ENCODE measurements at places on chromosomes 4 and X.

DNA sequence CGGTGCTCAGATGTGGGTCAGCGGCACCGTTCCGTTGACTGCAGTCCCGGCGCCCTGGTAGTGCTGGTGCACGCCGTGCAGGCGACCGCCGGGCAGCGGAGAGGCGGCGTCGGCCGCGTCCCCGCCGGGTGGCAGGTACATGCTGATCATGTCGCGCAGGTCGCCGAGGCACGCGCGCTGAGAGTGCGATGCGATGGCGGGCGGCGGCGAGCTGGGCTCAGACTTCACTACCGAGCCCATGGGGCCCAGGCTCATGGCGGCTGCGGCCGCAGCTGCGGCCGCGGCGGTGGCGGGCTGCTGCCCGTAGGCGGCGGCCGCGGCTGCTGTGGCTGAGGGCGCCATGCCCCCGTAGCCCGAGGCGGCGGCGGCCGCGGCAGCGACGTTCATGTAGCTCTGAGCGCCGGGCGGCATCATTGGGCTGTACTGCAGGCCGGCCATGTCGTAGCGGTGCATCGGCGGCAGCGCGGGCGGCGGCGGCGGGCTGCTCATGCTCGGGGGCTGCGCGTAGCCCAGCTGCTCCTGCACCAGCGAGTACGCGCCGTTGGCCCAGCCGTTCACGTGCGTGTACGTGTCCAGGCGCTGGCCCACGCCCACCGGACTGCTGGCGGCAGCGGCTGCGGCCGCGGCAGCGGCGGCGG lies 1.0 kb downstream of the SOX3 start:
- no peak for DNase-seq

DNA sequence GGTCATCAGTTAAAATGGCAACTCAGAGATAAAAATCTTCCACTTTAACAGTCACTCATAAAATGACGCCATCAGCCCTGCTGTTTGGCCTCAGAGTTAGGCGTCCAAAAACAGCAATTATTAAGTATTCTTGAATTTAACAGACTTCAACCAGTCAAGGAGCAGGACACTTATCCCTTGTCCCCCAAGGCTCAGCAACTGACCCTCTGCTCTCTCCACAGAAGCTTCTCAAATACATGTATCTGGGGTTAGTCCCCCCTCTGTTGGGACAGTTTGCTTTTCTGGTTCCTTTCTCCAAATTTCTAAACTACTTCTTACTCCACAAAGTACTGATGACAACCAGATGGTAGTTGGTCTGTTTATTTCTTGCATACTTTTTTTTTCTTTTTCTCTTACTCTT lies 54.4 kb downstream of the SOD3 start:
- DNase-seq = no peak

GRCh38 chr4:83581411-83582288 lies 45.7 kb downstream of the GPAT3 start:
- no peak for DNase-seq

DNA sequence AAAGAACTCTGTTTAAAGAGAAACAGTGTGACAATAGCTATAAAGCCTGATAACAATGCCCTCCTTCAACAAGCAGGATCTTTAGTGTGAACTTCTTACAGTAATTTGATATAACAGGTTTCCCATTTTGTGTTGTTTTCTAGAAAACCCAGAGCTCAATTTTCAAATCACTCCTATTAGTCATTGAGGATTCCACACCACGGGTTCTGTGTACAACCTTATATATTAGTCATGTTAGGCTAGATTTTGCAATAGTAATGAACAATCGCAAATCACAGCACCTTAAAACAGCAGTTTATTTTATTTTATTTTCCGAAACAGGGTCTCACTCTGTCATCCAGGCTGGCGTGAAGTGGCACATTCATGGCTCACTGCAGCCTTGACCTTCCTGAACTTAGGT lies 1020.9 kb upstream of the INTU start:
- peak; percentile 30 for DNase-seq

DNA sequence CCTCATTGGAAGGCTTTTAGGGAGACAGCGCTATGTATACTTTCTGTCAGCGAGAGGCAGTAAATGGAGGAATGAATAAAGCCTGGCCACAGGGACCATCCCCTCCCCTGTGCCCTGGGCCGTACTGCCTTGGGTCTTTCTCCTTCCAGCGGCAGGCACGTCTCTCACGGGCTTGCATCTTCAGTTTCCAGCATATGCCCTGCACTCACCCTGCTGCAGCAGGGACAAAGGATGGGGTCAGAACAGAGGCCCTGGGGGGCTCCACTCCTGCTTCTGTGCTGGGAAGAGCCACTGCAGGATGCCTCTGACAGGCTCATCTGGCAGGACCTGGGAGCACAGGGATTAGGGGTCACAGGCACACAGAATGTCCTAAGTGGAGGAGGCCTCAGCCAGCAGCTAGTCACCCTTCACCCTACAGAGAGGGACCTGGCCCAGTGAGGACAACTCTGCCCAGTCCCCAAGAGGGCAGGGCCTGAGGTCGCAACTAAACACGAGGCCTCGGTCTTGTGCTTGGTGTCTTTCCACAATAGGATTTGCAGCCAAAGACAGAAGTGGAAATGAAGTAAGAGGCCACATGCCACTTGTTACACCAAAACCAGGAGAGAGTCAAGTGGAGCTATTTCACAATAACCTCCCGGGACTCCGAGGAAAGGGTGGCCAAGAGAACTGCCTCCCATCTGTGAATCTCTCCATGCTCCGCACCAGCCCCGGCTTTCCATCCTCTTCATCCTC lies 150.8 kb downstream of the AFAP1 start:
- no peak for DNase-seq

DNA sequence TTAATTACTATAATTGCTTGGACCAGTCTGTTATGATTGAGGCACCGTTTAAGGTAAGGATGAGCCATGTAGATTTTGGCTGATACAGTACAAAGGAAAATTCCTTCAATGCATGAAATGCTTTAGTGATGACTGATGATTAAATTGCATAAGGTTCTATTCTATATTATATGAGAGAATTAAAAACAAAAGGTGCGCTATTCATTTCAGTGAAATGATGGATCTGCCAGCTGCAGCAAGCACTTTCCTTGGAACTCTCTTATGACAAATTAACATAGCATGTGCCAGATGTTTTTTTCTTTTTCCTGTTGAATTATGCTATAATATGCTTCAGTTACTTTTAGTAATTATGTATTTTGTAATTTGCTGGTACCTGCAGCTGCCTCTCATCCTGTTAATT lies 98.5 kb downstream of the JADE1 start:
- no peak for DNase-seq

DNA sequence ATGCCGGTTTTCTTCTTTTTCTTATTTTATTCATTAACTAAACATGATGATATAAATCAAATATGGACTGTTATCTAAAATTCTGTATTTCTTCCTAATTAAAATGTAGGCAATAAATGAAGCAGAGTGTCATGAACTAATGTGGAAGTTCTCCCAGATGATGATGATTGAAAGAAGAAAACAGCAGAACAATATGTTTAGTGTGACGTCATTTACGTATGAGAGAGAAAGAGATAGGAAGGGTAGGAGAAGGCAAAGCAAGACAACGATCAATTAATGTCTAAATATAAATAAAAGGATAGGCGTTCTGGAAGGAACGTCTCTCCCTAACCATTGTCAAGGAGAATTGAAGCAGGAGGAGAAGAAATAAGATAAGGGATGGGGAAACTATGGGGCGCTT lies 105.2 kb downstream of the NEUROG2 start:
- DNase-seq = no peak

- no peak for DNase-seq
Measured at GRCh38 chr4:111546881-111547280, 598.4 kb upstream of the FAM241A start.

- no peak for DNase-seq
Measured at GRCh38 chr4:188417181-188417580, 277.9 kb downstream of the TRIML1 start.

GRCh38 chr4:168451744-168452390 lies 28.4 kb downstream of the DDX60L start:
- DNase-seq = no peak

- DNase-seq = no peak
Measured at GRCh38 chr4:164989471-164989870, 12.0 kb upstream of the TRIM61 start.

DNA sequence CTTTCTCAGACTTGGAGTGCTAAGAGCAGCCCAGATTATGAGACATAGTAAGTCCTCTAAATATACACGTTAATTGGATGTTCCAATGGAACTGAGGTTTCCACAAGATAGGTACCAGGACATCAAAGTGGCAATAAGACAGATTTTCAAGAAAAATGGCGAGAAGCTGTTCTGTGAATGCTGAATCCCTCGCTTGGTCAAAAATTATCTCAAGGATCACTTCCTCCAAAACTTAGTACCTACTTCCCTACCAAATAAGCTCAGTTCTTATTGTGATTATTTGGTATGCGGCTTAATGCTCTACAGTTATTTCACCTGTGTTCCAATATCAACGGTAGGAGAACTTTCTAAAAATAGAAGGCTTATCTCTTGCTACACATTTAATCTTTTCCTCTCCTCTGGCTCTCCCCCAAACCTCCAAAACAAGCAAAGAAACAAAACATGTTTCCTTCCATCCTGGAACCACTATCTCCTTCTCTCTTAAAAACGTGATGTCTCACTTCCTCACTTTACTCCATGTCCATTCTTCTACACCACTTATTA lies 14.7 kb downstream of the PDGFC start:
- DNase-seq = no peak

Data from AG04450 (cell line).